Common myeloid progenitor, CD34-positive (primary cell): ENCODE measurements at places on chromosomes 5 and 9.

DNA sequence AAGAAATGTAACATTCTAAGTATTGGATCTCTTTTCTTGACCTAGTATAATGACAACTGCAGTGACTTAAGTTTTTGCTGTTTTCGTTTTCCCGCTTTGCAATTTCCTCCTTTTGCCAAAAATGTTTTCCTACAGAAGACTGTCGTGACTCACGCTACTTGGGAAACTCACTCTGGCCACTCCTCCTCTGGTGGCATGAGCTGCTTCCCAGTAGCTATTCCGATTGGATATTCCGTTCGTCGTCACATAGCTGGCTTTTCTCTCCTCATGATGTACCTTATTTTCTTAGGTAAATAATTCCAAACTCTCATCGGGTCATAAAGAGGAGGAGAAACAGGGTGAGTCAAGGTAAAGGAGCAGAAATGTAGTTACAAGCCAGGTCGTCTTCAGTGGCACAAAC is 64.9 kb downstream of the GOLPH3 start:
- no peak overlapping the region for H3K27ac ChIP-seq
- DNase-seq = no peak
- no peak overlapping the region for H3K4me3 ChIP-seq
- H3K4me1 ChIP-seq = no peaks in the 10 kb centered on the region
- H3K36me3 ChIP-seq = peaks cover 63% of the 10 kb centered on the region
- H3K27me3 ChIP-seq = no peaks in the 10 kb centered on the region

- H3K4me3 ChIP-seq = no peak overlapping the region
- no peaks in the 10 kb centered on the region for H3K27me3 ChIP-seq
- DNase-seq = no peak
- H3K4me1 ChIP-seq = no peaks in the 10 kb centered on the region
- H3K27ac ChIP-seq = no peak overlapping the region
- no peaks in the 10 kb centered on the region for H3K36me3 ChIP-seq
Observed at GRCh38 chr9:13915131-13915530, 398.8 kb downstream of the NFIB start.

GRCh38 chr5:119400245-119400644 is 44.4 kb downstream of the TNFAIP8 start:
- no peak for DNase-seq
- H3K4me3 ChIP-seq = no peak overlapping the region
- H3K36me3 ChIP-seq = peaks cover 4% of the 10 kb centered on the region
- no peak overlapping the region for H3K27ac ChIP-seq
- H3K4me1 ChIP-seq = peaks cover 7% of the 10 kb centered on the region

DNA sequence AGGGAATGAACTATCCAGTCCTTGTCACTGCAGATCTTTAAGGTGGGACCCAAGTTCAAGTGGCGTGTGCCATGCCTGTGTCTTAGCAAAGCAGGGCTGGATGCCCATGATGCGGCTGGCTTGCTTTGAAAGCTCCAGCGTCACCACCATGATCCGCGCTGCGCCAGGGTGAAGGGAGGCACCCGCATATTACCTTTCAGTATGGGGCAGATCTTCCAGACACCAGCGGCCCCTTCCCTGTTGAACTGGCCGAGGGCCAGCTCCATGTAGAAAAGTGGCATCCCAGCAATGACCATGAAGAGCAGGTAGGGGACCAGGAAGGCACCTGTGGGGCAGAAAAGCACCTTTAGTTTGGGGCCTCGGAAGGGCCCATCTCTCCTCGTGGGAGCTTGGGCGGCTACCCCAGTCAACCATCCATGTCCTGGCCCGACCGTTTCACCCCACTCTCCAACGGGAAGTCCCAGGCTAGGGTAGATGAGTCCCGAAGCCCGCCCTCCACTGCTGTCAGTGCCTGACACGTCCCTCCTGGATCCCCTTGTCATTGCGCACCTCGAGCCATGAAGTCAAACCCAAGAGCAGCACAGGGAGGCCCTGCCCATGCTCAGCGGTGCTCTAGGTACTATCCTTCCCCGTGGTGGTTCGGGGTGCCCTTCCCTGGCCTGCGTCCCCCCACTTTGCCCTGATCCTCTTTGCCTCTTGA is 3.9 kb downstream of the SLC6A3 start:
- peaks cover 5% of the 10 kb centered on the region for H3K4me1 ChIP-seq
- H3K27me3 ChIP-seq = peaks cover 82% of the 10 kb centered on the region
- no peak overlapping the region for H3K4me3 ChIP-seq
- no peak for DNase-seq
- H3K36me3 ChIP-seq = no peaks in the 10 kb centered on the region
- no peak overlapping the region for H3K27ac ChIP-seq

DNA sequence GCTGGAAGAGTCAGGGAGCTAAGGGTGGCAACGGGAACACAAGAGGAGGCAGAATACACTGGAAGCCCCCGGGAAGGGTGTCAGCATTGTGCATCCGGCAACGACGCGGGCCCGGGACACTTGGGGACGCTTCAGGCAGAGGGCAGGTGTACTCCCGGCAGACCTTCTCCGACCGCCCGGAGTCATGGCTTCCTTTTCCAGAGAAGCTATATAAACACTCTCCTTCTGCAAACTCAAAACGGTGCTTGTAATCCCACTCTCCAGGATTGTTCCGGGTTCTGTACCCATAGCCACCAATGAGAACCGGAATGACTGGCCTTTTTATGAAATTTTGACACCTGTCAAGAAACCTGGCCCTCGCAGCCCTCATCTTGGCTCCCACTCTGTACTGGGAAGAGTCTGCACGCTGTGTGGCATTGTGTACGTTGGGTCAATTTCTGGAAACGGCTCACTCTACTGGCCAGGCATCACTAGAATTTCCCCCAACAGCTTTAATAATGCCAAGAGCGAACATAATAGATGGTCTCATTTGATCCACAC is 462 bp upstream of the MCC start:
- no peaks in the 10 kb centered on the region for H3K36me3 ChIP-seq
- no peak overlapping the region for H3K27ac ChIP-seq
- peak overlapping the region; percentile 1 for H3K4me3 ChIP-seq
- H3K27me3 ChIP-seq = peaks cover 39% of the 10 kb centered on the region
- peaks cover 22% of the 10 kb centered on the region for H3K4me1 ChIP-seq
- DNase-seq = no peak

DNA sequence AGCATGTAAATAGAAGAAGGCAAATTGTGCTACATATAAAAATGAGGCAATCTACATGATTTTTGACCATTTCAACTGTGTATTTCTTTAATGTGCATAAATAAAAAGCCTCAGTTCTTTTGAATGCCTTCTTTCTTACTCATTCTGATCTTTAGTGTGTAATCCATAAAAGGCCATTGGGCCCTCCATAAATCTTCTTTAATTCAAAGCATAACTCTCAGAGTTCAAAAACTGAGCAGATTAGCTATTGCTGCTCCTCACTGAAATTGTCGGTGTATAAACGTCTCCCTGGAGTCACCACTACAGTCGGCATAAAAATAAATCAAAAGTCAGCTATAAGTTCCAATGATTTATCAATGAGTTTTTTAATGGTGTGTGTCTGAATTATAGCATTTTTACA is 45.3 kb upstream of the ADAMTSL1 start:
- H3K4me1 ChIP-seq = no peaks in the 10 kb centered on the region
- DNase-seq = no peak
- no peak overlapping the region for H3K4me3 ChIP-seq
- no peaks in the 10 kb centered on the region for H3K36me3 ChIP-seq
- no peak overlapping the region for H3K27ac ChIP-seq

- H3K27ac ChIP-seq = no peak overlapping the region
- H3K36me3 ChIP-seq = no peaks in the 10 kb centered on the region
- no peak overlapping the region for H3K4me3 ChIP-seq
- no peaks in the 10 kb centered on the region for H3K27me3 ChIP-seq
Observed at GRCh38 chr5:101932599-101932998, 363.5 kb downstream of the SLCO4C1 start.

DNA sequence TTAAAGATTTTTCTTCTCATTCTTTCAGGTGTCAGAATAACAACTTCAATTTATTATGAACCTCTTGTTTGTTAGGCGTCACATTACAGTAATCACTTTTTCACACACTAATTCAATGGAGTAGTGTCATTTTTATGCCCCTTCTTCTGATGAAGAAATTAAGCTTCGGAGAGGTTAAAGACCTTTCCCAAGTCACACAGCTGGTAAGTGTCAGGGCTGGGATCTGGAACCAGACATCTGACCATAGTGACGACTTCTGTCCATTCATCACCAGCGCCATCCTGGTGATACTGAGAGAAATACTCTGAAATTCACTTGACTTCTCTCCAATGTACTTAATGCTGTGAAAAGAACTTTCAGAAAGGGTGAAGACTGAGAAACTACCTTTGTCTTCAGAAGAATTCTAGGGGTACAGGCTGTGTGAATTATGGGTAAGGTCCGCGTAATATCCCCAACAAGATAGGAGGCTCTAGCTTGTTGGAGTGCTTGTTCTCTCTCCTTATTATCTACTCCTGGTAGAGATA is 173.8 kb downstream of the GAS1 start:
- no peak overlapping the region for H3K4me3 ChIP-seq
- no peak for DNase-seq
- H3K27ac ChIP-seq = no peak overlapping the region
- H3K36me3 ChIP-seq = no peaks in the 10 kb centered on the region
- no peaks in the 10 kb centered on the region for H3K27me3 ChIP-seq

DNA sequence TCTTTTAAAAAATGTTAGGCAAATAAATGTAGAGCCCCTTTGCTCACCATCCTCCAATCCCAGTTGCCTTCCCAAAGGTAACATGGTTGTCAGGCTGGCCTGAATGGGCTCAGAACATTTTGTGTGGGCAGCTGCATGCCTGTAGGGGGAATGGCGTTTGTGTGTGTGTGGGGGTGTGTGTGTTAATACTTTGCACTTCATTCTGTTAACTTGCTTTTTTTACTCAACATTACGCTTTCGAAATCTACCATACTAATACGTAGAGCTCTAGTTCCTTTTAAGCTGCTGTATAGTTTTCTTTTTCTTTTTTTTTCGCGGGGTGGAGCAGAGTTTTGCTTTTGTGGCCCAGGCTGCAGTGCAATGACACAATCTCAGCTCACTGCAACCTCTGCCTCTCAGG is 14.0 kb downstream of the MYOZ3 start:
- no peak for DNase-seq
- no peaks in the 10 kb centered on the region for H3K27me3 ChIP-seq
- peaks cover 12% of the 10 kb centered on the region for H3K36me3 ChIP-seq
- peaks cover 28% of the 10 kb centered on the region for H3K4me1 ChIP-seq
- no peak overlapping the region for H3K4me3 ChIP-seq

DNA sequence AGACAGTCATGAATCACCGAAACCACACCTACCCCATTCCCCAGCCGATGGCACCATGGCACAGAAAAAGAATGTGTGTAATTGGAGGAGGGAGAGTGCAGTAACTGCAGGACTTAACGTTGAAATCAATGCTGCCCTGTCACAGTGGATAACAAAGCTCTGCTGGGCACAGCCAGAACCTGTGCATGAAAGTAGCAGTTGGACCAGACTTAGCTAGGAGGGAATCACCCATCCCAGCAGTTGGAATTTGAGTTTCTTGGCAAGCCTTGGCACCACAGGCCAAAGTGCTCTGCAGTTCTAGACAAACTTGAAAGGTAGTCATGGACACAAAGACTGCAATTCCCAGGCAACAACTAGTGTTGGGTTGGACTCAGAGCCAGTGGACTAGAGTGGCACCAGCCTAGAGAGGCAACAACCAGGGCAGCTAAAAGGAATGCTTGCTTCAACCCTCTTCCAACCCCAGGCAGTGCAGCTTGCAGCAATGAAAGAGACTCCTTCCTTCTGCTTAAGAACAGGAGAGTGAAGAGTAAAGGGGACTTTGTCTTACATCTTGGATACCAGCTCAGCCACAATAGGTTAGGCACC is 19.1 kb downstream of the TMEM232 start:
- H3K36me3 ChIP-seq = no peaks in the 10 kb centered on the region
- H3K27me3 ChIP-seq = no peaks in the 10 kb centered on the region

- no peak for DNase-seq
- H3K27me3 ChIP-seq = no peaks in the 10 kb centered on the region
- no peak overlapping the region for H3K27ac ChIP-seq
- H3K4me3 ChIP-seq = no peak overlapping the region
- H3K4me1 ChIP-seq = peaks cover 49% of the 10 kb centered on the region
Observed at GRCh38 chr5:6717687-6718086, 4.5 kb downstream of the TENT4A start.

GRCh38 chr5:173029499-173029921 is 26.6 kb upstream of the CREBRF start:
- H3K4me3 ChIP-seq = no peak overlapping the region
- no peaks in the 10 kb centered on the region for H3K27me3 ChIP-seq
- peaks cover 2% of the 10 kb centered on the region for H3K36me3 ChIP-seq
- H3K4me1 ChIP-seq = peaks cover 37% of the 10 kb centered on the region

GRCh38 chr9:101028346-101029314 is at the start of gene PLPPR1:
Gene PLPPR1 (plus strand): TSS chr9:101028727.
- H3K27me3 ChIP-seq = peaks cover 79% of the 10 kb centered on the region
- peak; percentile 7 for DNase-seq
- peak within 1 kb of the TSS; percentile 27 for H3K4me3 ChIP-seq
- no peaks in the 10 kb centered on the region for H3K36me3 ChIP-seq

- H3K4me3 ChIP-seq = no peak overlapping the region
- H3K4me1 ChIP-seq = no peaks in the 10 kb centered on the region
- H3K36me3 ChIP-seq = no peaks in the 10 kb centered on the region
Observed at GRCh38 chr5:132162945-132163344, 64.7 kb downstream of the P4HA2 start.

- H3K27ac ChIP-seq = no peak overlapping the region
- H3K4me1 ChIP-seq = peaks cover 38% of the 10 kb centered on the region
- no peaks in the 10 kb centered on the region for H3K36me3 ChIP-seq
- H3K27me3 ChIP-seq = no peaks in the 10 kb centered on the region
Observed at GRCh38 chr9:14911046-14911445, 818 bp upstream of the FREM1 start.

- H3K4me1 ChIP-seq = peaks cover 19% of the 10 kb centered on the region
- no peaks in the 10 kb centered on the region for H3K36me3 ChIP-seq
- H3K27ac ChIP-seq = no peak overlapping the region
- H3K4me3 ChIP-seq = no peak overlapping the region
- DNase-seq = no peak
Observed at GRCh38 chr5:149441194-149441753, 62.2 kb upstream of the IL17B start.
